Activated CD4-positive, alpha-beta T cell treated with anti-CD3 and anti-CD28 coated beads, Interleukin-2, amount 10 ng/mL, durations not matched to agents 7 days and 5 days (primary cell): ENCODE measurements at places on chromosomes 16 and 17. TPM values are rescaled to one million over a fixed set of nuclear protein-coding genes. Genes with fewer than 3 reads are reported as not detected.

The SLC16A6 gene
- 5.6 TPM for total RNA-seq

The FOXN1 gene
- not detected for total RNA-seq

The LGALS9C gene
- total RNA-seq: 0.73 TPM

The DOC2B gene
- total RNA-seq: not detected

The WNT3 gene
- total RNA-seq: not detected

The GNG13 gene
- not detected for total RNA-seq

The PDE6G gene
- total RNA-seq: 24.7 TPM

The MYO15B gene
- total RNA-seq: 11.0 TPM

The SLC12A4 gene
- 29.5 TPM for total RNA-seq

The CMTM2 gene
- total RNA-seq: 0.97 TPM

The MSLN gene
- not detected for total RNA-seq

The TMED6 gene
- 1.0 TPM for total RNA-seq

The LAT gene
- 379 TPM for total RNA-seq

The TBC1D3G gene
- total RNA-seq: not detected

The ZG16B gene
- 2.3 TPM for total RNA-seq

The C16orf92 gene
- not detected for total RNA-seq

The DYNLRB2 gene
- total RNA-seq: not detected

- no peak for DNase-seq
Observed at GRCh38 chr16:4612474-4612931, 2.2 kb downstream of the UBALD1 start.

DNA sequence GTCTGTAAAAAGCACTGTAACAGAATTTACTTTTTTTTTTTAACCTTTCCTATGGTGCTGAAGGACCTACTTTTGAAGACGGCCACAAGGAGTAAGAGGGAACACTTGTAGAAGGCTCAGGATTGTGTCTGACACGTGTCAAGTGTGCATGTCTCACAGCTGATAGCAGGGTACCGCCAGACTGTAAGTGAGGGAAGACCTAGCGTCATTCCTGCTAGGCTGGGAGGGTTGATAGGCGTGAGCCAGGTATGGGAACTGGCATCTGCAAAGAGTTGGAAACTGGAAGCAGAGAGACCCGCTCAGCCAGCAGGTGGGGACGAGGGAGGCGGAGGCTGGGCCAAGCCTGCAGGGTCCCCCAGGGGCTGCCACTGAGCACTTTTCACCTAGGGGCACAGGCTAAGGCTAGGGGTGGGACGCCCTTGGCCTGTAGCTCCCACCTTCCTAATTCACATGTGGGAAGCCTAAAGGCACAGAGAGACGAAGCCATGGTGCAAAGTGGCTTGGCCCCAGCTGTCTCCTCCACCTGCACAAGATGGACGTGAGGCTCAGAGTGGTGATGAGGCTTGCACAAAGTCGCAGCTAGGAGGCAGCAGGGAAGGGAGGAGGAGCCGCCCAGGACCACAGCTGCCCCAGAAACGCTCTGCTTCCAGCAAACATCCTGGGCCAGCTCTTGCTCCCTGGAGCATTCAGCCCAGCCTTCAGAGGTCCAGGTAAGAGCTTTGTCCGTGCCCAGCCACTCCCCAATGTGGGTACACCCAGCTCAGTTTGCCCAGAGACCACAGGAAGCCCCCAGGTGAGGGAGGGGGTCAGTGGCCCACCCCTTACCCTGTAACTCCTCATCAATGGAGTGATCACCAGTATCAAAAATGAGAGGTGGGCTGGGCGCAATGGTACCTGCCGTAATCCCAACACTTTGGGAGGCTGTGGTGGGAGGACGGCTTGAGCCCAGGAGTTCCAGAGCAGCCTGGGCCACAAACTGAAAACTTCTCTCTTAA lies 18.9 kb downstream of the VASN start:
- no peak for DNase-seq

DNA sequence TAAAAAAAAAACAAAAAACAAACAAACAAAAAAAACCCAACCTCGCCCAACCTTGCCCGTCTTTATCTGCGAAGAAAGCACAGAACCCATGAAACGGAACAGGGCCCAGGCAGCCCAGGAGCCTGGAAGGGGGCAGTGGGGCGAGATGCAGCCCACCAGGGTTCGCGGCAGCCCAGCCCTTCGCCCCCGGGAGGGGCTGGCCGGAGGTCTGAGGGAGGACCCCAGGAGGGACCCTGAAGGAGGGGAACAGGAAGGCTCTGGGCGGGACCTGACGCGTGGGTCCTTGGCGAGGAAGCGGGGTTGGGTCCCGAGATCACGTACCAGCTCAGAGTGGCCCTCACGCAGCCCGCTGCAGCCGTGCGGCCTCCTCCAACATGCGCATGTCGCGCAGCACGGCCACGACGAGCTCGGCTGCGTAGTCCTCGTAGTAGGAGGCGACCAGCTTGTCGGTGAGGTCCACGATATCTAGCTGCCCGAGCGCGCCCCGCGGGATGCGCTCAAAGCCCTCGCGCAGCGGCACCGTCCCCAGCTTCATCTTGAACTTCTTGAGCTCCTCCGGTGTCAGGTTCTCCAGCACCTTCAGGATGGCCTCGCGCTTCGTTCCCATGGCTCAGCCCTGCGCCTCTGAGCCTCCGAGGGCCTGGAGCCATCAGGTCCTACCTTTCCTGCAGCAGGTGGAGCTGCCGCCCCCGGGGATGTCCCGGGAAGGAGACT lies at the start of gene PYDC1:
Gene PYDC1 (minus strand): TSS at position 714 of the 714 bp plus-strand sequence. CDS start 107 bp downstream, at position 607.
- no peak for DNase-seq

DNA sequence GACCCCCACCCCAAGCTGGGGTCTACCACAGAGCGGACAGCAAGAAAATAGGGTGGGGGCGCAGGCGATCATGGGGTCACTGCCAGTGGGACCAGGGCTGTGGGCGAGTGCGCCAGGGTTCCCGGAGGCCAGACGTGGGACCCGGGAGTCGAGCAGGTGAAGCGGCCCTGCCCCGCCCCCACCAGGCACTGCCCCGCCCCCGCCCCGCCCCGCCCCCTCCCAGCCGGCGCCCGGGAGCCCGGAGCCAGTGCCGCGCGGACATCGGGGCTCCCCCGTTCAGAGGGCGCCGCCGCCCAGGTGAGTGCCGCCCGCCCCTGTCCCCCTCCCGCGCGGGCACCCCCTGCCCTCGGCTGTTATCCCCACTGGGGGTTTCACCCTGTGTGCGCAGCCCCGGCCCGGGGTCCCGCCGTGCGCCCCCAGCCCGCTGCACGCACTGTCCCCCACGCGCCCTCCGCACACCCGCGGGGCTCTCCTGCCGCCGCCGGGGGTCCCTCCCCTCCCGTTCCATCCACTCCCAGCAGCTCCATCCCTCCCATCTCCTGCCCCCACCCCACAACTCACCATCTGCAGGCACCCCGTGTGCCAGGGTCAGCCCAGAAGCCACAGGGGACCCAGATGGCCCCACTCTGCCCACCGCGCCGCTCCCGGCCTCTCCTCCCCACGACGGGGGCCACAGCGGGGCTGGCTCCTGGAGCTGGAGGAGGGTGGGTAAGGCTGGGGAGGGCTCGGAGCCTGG lies at the start of gene SSTR5:
Gene SSTR5 (plus strand): TSS at position 222 of the 736 bp plus-strand sequence. CDS start 6,122 bp downstream, outside the sequence.
- no peak for DNase-seq

- DNase-seq: peak; percentile 26
Observed at GRCh38 chr17:14297161-14297851, 3.6 kb upstream of the HS3ST3B1 start.

DNA sequence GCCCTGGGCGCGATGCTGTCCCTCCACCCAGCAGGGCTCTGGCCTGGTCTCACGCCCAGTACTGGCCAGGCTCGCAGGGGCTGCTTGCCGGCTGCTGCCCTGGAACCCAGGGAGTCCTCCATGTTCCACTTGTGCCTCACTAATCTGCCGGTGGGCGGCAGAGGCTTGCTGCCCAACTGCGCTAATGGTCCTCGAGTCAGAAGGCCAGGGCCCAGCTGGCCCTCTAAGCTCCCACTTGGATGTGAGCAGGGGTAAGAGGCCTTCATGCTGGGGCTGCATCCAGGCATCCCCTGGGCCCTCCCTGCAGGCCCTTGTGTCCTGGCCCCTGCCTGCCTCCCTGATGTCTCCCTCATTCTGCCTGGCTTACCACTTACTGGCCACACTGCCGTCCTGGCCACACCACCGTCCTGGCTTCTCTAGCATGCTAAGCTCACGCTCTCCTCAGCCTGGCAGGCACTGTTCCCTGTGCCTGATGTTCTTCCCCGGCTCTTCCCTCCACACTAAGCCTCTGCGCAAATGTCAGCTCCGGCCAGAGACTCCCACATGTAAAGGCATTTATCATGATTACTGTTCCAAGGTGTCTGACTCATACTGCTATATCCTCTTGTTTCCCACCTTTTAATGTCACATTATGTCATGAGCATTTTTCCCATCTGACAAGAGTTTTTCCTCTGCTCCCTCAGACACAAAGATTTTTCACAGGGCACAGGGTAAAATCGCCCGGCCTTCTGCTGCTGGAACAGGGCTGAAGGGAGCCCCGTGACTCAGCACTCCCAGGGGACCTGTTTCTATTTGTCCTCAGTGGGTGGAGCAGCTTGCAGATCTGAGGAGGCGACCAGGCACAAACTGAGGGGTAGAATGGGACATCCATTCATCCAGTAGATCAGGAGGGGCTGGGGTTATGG lies 15.9 kb downstream of the B9D1 start:
- DNase-seq: no peak

DNA sequence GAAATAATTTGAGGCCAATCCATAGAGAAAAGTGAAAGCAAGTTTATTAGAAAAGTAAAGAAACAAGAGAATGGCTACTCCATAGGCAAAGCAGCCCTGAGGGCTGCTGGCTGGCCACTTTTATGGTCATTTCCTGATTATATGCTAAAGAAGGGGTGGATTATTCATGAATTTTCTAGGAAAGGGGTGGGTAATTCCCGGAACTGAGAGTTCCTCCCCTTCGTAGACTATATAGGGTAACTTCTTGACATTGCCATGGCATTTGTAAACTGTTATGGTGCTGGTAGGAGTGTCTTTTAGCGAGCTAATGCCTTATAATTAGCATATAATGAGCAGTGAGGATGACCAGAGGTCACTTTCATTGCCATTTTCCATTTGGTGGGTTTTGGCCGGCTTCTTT lies 4.4 kb downstream of the DHRS7B start:
- no peak for DNase-seq

- no peak for DNase-seq
Observed at GRCh38 chr17:75087182-75087557, 584 bp upstream of the SLC16A5 start.

DNA sequence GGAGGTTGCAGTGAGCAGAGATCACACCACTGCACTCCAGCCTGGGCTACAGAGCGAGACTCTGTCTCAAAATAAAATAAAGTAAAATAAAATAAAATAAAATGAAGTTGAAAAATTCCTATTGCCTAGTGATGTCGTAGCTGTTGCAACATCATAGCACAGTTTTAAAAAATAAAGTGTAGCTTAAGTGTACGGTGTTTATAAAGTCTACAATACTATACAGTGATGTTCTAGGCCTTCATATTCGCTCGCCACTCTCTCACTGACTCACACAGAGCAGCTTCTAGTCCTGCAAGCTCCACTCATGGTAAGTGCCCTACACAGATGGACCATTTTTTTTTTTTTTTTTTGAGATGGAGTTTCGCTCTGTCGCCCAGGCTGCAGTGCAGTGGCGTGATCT lies 43.5 kb upstream of the MNT start:
- DNase-seq: no peak

DNA sequence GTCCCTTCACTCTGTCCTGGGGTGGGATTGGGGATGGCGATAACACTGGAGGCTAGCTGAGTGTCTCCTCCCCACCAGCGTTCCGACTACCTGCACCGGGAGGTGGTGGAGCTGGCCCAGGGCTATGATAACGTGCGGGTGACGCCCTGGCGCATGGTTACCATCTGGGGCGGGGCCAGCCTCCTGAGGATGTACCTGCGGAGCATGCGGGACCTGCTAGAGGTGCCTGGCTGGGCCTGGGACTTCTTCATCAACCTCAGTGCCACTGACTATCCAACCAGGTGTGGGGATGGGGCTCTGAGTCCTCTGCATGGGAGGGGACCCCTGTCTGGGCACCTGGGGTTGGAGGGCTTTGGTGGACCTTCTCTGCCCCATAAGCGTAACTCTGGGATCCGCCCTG lies 8.8 kb downstream of the XYLT2 start:
- DNase-seq: no peak

DNA sequence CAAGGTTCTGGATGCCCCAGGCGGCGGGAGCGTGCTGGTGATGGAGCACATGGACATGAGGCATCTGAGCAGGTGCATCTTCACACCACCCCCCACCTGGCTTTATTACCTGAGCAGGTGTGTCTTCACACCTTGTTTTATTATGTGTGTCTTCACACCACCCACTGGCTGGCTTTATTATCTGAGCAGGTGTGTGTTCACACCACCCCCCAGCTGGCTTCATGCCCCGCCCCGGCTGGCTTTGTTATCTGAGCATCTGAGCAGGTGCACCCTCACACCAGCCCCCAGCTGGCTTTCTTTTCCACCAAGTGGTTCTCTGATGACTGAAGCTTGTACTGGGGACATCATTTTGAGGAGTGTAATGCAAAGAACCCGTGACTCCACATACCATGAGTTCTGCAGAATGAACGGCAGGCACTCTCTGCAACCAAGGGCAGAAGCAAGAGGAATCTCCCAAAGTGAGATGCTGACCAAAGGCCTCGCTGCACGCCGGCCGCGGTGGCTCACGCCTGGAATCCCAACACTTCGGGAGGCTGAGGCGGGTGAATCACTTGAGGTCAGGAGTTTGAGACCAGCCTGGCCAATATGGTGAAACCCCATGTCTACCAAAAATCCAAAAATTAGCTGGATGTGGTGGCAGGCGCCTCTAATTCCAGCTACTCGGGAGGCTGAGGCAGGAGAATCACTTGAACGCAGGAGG lies 2.6 kb downstream of the FN3KRP start:
- DNase-seq: no peak

GRCh38 chr17:28977659-28978355 lies 26.5 kb upstream of the PHF12 start:
- no peak for DNase-seq

DNA sequence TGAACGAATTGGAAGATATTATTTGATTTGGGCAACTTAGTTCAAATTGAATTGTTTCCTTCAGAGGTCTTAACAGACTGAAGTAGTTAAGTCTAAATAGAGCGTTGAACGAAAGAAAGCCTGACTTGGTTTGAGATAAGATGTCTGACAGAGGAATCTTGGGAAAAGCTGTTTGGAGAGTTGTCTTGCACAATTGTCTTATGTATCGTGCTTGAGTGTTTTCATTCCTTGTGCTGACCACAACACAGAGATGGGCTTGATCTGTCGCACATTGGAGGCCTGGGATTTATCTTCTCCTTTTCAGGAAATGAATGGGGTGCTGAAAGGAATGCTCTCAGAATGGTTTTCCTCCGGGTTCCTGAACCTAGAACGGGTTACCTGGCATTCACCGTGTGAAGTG lies 7.8 kb downstream of the MLYCD start:
- DNase-seq: no peak

- no peak for DNase-seq
Observed at GRCh38 chr16:19524616-19525384, 1.1 kb downstream of the CCP110 start.

GRCh38 chr17:63775420-63775819 lies 1.4 kb downstream of the DDX42 start:
- DNase-seq: no peak

DNA sequence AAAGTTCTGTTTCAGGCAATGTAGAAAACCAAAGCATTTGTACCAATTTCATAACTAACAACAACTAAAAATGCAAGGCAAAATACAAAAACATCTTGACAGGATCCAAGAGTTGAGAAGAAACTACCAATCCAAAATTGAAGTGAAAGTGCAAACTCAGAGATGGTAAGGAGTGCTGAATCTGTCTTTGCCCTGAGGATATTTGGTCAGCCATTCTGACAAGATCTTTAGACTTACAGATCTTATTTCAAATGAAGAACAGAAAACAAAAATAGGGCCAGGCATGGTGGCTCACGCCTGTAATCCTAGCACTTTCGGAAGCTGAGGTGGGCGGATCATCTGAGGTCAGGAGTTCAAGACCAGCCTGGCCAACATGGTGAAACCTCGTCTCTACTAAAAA lies 412.8 kb downstream of the ZFHX3 start:
- DNase-seq: no peak

GRCh38 chr17:80724775-80725266 lies 180.2 kb downstream of the RPTOR start:
- DNase-seq: no peak
